ENCODE measurements at places on chromosomes 5 and 9. TPM values are rescaled to one million over a fixed set of nuclear protein-coding genes. Genes with fewer than 3 reads are reported as not detected.

ARHGAP26 gene
- total RNA-seq = 17.0 TPM

S1PR3 gene
- total RNA-seq = 1.4 TPM

HTR1A gene
- total RNA-seq = not detected

ZBTB5 gene
- total RNA-seq = 10.2 TPM

CDKN2B-AS1 gene
- not detected for total RNA-seq

SETD9 gene
- total RNA-seq = 5.8 TPM

OR13C5 gene
- total RNA-seq = not detected

PRXL2C gene
- 4.0 TPM for total RNA-seq

ZNF484 gene
- 6.5 TPM for total RNA-seq

OLFML2A gene
- total RNA-seq = not detected

ENG gene
- 11.6 TPM for total RNA-seq

IL9 gene
- total RNA-seq = not detected

PKD2L2 gene
- not detected for total RNA-seq

PCDH1 gene
- total RNA-seq = not detected

LPAR1 gene
- not detected for total RNA-seq

JAK2 gene
- total RNA-seq = 51.0 TPM

OGN gene
- total RNA-seq = not detected

CAVIN4 gene
- total RNA-seq = not detected

SLC27A4 gene
- total RNA-seq = 5.7 TPM

PDLIM4 gene
- not detected for total RNA-seq

MYOZ3 gene
- total RNA-seq = 0.17 TPM

SELENOP gene
- not detected for total RNA-seq

FAXDC2 gene
- not detected for total RNA-seq

PFN3 gene
- not detected for total RNA-seq

GNA14 gene
- total RNA-seq = not detected

ASPN gene
- total RNA-seq = not detected

IFNA13 gene
- total RNA-seq = not detected

HAPLN1 gene
- not detected for total RNA-seq

WDR31 gene
- total RNA-seq = 0.81 TPM

FOXD4L4 gene
- total RNA-seq = not detected

UIMC1 gene
- 54.6 TPM for total RNA-seq

GTF3C4 gene
- total RNA-seq = 8.2 TPM

ANAPC2 gene
- total RNA-seq = 36.6 TPM

ZNF454 gene
- total RNA-seq = not detected

MARCHF3 gene
- 11.8 TPM for total RNA-seq

HAND1 gene
- total RNA-seq = not detected

LCN10 gene
- total RNA-seq = 1.0 TPM

SKIC3 gene
- total RNA-seq = 67.4 TPM
